NCI-H1436 treated with DMSO at 0.1 percent for 48 hours (cell line): ENCODE measurements at places on chromosomes 13 and 19.

GRCh38 chr13:100495455-100495854 lies 93.1 kb downstream of the GGACT start:
- no peak for DNase-seq

DNA sequence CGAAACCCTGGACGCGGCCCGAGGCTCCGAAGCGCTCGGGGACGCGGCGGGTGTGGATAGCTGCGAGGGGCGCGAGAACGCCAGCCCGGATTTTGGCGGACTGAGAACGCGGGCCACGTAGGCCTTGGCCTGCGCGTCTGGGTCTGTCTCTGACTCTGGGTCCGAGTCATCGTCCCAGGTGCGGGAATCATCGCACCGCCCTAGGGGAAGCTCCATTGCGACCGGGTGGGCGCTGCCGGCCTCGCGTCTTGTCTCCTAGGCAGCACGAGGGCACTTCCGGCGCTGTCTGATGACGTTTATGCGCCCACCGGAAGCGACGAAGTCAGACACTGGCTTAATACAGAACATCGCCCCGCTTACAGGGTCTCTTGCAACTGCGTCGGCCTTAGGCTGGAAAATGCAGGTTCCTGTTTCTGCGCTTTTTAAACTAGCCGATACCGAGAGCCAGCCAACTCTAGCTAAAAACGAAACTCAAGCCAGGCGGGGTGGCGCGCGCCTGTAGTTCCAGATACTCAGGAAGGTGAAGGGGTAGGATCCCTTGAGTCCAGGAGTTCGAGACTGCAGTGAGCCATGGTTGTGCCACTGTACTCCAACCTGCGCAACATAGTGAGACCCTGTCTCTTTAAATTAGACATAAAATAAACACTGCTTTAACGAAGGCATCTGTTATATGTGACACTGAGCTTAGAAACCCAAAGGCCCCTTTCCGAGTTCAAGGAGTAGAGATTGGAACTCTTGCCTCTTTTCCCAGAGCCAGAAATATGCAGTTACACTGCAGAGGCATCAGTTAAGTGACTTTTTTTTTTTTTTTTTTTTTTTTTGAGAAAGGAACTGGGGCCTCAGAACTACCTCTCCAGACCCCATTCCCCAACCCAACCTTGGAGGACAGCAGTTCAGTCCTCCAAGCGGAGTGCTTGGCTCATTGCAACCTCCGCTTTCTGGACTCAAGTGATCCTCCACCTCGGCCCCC lies at the start of gene FBXW9:
Gene FBXW9 (minus strand): TSS at position 266 of the 970 bp plus-strand sequence. CDS start 50 bp downstream, at position 216.
- peak; percentile 45 for DNase-seq

DNA sequence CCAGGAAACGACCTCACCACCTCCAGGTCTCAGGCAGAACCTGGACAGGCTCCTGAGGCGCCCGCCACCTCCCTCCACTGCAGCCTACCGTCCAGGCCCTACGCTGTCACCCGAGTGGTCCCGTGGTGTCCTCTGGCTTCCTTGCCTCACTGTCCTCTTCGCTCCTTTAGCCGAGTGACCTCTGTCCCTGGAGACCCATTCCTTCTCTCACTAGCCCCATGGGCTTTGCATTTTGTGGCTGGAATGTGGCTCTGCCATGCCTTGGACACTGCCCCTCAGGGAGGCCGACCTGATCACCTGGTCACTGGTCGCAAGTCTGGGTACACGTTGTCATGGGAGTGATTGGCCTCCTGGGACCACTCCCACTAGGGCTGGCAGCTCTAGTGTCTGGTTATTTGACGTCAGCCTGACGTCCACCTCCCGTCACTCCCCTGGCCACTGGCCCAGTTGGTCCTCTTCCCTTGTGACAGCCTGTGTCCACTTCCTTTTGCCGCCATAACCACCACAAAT lies 17.9 kb downstream of the SLC25A42 start:
- no peak for DNase-seq

DNA sequence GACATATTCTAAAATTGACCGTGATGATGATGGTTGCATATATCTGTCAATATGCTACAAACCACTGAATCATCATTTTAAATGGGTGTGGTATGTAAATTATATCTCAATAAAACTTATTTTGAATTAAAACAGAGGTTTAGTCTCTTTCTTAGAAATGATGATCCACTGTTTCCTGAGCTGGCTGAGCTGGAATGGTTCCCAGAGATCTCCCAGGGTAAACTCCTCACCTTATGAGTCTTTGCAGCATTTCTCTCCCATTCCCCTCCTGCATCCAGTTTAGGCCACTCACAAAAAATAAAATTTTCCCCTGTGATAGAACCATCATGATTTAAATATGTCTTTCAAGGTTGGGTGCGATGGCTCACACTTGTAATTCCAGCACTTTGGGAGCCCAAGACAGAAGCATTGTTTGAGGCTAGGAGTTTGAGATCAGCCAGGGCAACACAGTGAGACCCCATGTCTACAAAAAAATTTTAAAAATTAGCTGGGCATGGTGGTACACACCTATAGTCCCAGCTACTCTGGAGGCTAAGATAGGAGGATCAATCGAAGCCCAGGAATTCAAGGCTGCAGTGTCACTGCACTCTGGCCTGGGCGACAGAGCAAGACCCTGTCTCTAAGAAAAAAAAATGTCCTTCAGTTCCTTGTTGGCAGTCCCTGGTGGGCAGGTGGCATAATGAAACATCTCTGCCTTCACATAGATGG lies 46.1 kb downstream of the FLT1 start:
- DNase-seq, result no peak

DNA sequence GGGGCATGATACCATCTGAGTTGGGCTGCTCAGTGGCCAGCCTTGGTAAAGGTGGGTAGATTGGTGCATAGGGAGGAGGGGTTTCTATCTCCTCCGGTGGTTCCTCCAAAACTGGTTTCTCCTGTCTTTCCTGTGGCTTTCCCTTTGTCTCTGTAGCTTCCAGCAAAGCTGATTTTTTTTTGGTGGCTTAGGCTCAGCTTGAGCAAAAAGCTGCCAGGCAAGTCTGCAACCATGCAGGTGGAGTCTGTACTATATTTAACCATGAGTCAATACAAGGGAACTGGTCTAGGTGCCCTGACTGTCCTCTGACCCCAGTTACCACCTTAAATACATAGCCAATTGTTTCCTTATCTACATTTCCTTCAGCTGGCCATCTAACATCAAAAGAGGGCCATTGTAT lies 64.0 kb upstream of the ZNF681 start:
- no peak for DNase-seq

GRCh38 chr13:30796132-30796572 lies 60.8 kb downstream of the ALOX5AP start:
- DNase-seq, result no peak

DNA sequence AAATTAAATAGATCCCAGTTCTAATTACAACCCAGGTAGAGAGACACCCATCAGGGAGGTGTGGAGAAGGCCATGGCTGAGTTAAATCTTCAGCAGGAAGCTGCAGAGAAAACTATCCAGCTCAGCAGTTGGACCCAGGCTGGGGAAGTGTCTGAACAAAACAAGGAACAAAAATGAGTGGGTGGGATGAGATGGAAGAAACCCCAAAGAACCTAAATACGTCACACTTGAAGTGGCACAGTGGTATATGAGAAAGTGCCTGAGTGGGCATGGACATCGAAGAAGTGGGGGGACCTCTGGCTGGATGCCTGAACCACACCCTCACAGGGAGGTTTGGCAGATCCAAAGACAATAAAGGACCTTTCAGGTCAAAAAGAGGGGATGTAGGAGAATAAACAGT lies 3.5 kb upstream of the EPHX3 start:
- no peak for DNase-seq

GRCh38 chr13:26971990-26972887 lies 199.4 kb downstream of the USP12 start:
- no peak for DNase-seq

GRCh38 chr13:96544957-96545356 lies 449.3 kb downstream of the OXGR1 start:
- no peak for DNase-seq

DNA sequence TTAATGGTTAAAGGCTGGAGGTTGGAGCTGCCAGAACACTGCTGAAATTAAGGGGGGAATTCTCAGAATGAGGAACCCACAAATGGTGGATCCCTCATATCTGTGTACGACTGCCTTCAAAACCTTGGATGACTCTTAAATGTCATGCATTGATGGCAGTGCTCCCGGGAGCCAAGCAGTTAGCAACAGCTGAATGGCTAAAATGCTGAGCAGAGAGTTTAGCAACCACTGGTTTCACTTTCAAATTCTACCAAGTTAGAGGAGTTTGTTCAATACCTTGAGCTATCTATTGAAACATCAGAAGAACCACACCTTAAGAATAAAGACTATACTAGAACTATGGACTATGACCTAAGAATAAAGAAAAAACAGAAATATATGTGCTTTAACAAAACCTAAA lies 41.4 kb downstream of the UQCRFS1 start:
- DNase-seq, result no peak

GRCh38 chr13:30908416-30908980 lies 2.4 kb downstream of the MEDAG start:
- DNase-seq, result no peak

DNA sequence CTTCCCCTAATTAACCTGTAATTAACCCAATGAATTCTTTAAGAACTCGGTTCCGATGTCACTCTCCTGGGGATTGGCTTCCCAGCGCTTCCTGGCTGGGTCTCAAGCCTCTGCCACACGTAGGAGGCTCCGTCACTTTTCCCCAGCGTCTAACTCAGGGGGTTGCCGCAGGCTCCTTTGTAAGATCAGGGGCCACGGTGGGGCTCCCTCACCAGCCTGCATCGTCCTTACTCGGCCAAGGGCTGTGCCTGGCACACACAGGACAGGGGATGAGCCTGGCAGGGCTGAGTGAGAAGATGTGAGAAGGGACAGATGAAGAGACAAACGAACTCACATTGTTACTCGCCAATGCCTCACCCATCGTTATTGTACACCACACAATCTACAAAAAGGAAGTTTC lies 20.9 kb upstream of the ATP11A start:
- DNase-seq, result no peak

- DNase-seq, result no peak
Observed at GRCh38 chr13:27721681-27722080, 70.6 kb upstream of the GSX1 start.

GRCh38 chr19:18194554-18195238 lies 1.7 kb downstream of the MPV17L2 start:
- DNase-seq, result no peak

- no peak for DNase-seq
Observed at GRCh38 chr13:49097374-49097773, 121.7 kb downstream of the FNDC3A start.
